NCI-H2107 (cell line): ENCODE measurements at places on chromosomes 16 and 17.

DNA sequence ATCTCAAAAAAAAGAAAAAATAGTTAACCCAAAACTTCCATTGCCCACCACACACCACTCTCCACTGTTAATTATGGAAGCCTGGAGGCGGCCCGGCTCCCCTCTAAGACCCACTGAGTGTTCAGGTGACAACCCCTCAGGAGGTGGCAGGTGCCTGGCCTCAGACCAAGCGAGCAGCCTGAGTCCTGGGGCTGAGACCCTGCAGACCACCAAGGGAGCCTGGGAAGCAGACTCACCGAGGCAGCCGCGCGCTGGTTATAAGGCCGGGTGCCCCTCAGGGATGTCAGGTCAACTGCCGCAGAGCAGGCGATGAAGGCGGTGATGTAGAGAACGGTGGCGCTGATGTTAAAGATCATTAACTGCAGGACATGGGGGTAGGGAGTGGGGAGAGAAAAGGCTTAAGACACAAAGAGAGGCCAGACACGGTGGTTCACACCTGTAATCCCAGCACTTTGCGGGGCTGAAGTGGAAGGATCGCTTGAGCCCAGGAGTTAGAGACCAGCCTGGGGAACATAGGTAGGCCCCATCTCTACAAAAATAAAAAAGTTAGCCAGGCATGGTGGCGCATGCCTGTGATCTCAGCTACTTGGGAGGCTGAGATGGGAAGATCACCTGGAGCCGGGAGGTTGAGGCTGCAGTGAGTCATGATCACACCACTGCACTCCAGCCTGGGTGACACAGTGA, 13.3 kb downstream of the ARL2BP start:
- no peak for DNase-seq

- no peak for DNase-seq
Observed at GRCh38 chr16:62386411-62386810, 350.2 kb upstream of the CDH8 start.

DNA sequence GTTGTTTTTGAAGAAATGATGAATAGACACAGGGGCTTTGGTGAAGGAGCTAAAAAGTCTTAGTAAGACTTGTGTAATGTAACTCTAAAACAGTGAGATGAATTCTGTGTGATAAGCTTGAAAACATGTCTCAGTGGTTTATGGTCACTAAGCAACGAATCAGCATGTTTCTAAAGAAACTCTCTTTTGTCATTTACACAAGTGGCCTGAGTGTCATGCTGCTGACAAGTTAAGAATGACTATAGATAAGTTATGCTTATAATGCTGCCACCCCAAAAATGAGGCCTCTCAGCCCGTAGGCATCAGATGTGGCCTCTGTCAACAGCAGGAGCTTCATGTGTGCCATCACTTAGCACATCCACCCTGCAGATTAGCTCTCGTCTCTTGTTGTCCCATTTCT, 8.7 kb downstream of the COX10 start:
- DNase-seq, result no peak

- no peak for DNase-seq
Observed at GRCh38 chr17:76626442-76626841, 17.1 kb downstream of the ST6GALNAC1 start.

- DNase-seq, result no peak
Observed at GRCh38 chr16:11498683-11499082, 88.0 kb downstream of the LITAF start.

GRCh38 chr16:47045023-47045422, 71.5 kb upstream of the DNAJA2 start:
- no peak for DNase-seq

DNA sequence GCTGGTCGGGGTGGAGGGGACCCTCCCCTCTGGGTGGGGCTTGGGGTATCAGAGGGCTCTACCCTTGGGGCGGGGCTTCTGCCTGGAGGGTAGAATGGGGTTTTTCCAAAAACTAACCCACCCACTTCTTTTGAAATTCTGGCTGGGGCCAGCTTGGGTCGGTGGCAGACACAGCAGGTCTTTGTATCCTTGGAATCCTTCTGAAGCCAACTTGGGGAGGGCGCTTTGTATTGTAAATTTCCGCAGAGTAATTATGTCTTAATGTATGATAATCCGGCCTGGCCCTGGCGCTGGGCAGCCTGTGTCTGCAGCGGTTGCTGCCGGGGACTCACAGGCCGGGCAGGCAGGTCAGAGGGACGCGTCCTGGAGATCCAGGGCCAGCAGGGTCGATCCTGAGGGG, 33.9 kb upstream of the GSE1 start:
- DNase-seq, result no peak

DNA sequence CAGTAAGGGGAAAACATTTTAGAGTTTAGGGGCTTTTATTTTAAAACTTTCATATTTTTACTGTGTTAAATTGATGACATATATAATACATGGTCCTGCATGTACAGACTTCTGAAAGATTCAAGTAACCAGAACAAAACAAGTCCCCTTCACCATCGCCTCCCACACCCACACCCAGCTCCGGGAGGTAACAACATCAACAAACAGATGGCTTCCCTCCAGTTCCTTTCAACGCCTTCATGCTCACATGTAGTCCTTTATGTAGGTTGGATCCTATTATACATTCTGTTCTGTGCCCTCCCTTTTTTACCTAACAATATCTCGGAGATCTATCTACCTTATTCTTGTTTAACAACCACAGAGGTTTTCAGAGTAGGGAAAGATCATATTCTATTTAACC, 30.5 kb downstream of the GINS3 start:
- DNase-seq, result no peak

GRCh38 chr16:72951916-72952315, 96.0 kb downstream of the ZFHX3 start:
- no peak for DNase-seq

GRCh38 chr17:82198092-82198491, 14.6 kb downstream of the CCDC57 start:
- no peak for DNase-seq

- no peak for DNase-seq
Observed at GRCh38 chr17:45394913-45395568, 37.6 kb downstream of the ARHGAP27 start.

- DNase-seq, result peak; percentile 62
Observed at GRCh38 chr17:19992803-19993713, 15.4 kb upstream of the AKAP10 start.

GRCh38 chr16:79943736-79944135, 343.2 kb upstream of the MAF start:
- DNase-seq, result no peak

DNA sequence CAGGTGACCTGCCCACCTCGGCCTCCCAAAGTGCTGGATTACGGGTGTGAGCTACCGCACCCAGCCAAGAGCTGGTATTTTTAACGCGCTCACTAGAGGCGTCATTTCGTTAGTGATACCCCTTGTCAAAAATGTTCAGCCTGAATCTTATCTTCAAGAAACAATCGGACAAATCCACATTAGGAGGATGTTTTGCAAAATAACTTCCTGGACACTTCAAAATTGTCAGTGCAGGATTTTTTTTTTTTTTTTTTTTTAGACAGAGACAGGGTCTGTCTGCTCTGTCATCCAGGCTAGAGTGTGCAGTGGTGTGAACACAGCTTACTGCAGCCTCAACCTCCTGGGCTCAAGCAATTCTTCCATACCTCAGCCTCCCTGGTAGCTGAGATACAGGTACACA, 63.0 kb downstream of the RMI2 start:
- no peak for DNase-seq

GRCh38 chr17:48179071-48179945, 71.7 kb downstream of the SNX11 start:
- DNase-seq, result no peak

DNA sequence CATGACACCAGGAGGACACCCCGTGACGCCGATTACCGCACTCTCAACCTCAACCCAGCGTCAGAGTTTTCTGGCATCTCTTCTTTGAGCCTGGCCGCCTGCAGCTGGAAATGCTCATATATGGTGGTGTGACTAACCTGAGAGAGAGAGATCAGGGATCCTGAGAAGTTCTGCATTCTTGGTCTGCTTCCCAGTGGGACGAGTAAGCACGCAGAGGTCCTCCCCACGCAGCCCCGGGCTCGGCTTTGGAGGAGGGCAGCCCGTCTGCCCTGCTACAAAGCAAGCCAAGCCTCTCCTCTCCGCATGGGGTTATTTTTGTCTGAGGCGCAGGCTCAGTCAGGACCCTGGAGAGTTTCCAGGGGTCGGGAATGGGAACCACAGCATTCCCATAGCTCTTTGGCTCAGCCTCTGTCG, 16.5 kb downstream of the CRISPLD2 start:
- no peak for DNase-seq

- no peak for DNase-seq
Observed at GRCh38 chr17:27049104-27049784, 244.7 kb upstream of the WSB1 start.

DNA sequence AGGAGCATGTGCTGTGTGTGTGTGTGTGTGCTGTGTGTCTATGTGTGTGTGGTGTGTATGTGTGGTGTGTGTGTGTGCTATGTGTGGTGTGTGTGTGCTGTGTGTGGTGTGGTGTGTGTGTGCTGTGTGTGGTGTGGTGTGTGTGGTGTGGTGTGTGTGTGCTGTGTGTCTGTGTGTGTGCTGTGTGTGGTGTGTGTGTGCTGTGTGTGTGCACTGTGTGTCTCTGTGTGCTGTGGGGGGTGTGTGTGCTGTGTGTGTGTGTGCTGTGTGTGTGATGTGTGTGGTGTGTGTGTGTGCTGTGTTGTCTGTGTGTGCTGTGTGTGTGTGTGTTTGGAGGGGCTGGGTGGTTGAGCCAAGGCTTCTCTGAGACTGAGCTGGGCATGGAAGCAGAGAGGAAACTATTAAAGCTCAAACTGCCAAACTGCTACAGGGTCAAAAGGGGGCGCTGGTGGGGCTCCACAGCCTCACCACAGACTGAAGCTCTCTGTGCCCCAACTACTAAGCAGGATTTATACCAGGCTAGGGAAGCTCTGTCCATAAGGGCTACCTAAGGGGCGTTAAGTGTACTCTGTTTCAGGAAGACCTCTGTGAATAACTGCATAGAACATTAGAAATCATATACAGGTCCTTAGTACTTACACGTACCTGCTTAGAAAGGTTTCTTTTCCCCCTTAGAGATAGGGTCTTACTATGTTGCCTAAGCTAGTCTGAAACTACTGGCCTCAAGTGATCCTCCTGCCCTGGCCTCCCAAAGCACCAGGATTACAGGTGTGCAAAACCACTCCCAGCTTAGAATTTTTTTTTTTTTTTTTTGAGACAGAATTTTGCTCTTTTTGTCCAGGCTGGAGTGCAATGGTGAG, 27.8 kb upstream of the GHDC start:
- peak; percentile 14 for DNase-seq

- DNase-seq, result no peak
Observed at GRCh38 chr16:21653571-21653970, 1.2 kb upstream of the IGSF6 start.

DNA sequence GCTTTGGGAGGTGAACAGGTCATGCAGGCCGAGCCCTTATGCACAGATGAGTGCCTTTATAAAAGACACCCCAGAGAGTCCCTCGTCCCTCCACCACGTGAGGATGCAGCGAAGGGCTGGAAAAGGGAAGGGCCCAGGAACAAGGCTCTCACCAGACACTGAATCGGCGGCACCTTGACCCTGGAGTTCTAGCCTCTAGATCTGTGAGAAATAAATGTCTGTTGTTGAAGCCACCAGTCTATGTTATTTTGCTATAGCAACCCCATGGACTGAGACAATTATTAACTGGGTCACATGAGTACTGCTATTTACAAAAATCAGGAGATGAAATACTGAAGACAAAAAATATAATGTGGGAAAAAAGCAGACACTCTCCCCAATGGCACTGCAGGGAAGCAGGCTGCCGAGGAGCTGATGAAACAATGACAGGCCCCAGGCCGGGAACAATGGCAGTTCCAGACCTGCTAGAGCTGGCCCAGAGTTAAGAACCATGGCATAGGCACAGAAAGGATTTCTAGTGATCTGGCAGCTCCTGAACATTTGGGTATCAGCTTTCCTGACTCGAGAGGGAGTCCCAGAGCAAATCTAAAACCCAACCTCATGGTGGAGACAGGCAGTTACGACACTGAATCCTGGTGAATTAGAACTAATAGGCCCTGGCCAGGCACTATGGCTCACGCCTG, 17.8 kb upstream of the GGA2 start:
- peak; percentile 33 for DNase-seq

GRCh38 chr17:5264893-5265292, 17.2 kb upstream of the RABEP1 start:
- DNase-seq, result no peak

DNA sequence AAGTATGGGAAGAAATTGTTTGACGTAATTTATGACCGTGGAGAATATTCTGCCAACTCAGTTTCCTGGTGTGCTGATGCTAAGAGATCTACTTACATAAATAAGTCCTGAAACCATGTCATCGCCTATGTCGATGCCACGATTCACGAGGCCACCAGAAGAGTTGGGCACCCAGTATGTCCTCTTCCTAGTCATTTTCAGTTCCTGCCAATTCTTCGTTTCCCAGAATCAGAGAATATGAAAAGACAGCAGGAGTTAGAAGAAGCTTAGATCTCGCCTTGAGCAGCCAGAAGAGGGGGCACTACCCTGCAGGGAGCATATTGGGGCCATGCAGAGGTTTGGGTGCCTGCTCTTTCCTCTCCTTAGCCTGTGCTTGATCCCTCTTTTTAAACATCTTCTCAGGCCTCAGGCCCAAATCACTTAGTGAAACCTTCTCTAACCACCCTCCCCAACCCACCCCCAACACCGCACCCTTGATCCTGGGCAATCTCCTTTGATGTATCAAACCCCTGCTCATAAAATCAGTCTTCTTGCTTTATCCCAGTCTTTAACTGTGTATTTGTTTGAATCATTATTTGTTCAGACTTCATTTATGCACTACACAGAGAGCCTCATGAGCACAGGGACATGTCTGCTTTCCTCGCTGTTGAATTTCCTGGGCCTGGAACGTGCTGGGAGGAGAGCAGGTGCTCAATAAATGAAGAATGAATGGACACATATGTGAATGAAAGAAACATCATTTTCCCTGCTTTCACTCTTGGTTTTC, 12.2 kb upstream of the LONP2 start:
- DNase-seq, result no peak

DNA sequence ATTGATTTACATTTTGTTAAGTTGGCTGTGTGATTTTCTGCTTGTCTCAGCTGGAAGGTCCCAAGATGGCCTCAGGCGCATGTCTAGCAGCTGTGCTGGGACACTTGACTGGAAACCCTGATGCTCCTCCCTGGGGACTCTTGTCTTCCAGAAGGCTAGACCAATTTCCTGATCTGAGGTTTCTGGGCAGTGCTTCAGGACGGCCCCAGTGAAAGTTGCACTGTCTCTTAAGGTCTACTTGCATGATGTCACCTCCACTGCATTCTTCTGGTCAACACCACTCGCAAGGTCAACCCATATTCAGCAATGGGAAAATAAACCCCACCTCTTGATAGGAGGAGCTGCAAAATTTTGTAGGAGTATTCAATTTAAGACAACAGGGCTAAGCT, 116.0 kb downstream of the SALL1 start:
- no peak for DNase-seq
